ENCODE measurements at places on chromosomes 2 and 18. TPM values are rescaled to one million over a fixed set of nuclear protein-coding genes. Genes with fewer than 3 reads are reported as not detected.

- no peak overlapping the region for H3K4me3 ChIP-seq
- DNase-seq: no peak
- no peaks in the 10 kb centered on the region for H3K27me3 ChIP-seq
Observed at GRCh38 chr2:147433822-147434221, 411.0 kb upstream of the ACVR2A start.

DNA sequence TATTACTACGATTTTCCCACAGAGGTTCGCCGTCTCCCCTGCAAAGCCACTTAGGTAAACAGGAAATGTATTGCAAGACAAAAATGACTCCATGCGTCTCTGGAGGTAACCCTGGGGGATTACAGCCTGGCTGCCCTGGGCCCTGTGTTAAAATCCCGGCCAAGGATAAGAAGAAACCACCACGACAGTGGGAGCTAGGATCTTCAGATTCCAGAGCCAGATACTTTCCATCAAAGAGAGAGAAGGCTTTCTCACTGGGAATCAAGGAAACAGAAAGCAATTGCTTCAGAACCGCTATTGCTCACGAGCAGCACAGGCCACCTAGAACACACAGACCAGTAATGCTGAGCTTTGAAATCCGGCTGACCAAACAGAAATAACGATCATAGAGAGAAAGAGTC lies 97.9 kb upstream of the ZNF516 start:
- no peak overlapping the region for H3K27ac ChIP-seq
- no peaks in the 10 kb centered on the region for H3K36me3 ChIP-seq
- H3K4me1 ChIP-seq: peaks cover 15% of the 10 kb centered on the region
- DNase-seq: no peak

The G6PC2 gene
- total RNA-seq: 1.1 TPM

GRCh38 chr2:230830428-230830827 lies 34.3 kb upstream of the ITM2C start:
- no peak overlapping the region for H3K27ac ChIP-seq
- no peak for DNase-seq

DNA sequence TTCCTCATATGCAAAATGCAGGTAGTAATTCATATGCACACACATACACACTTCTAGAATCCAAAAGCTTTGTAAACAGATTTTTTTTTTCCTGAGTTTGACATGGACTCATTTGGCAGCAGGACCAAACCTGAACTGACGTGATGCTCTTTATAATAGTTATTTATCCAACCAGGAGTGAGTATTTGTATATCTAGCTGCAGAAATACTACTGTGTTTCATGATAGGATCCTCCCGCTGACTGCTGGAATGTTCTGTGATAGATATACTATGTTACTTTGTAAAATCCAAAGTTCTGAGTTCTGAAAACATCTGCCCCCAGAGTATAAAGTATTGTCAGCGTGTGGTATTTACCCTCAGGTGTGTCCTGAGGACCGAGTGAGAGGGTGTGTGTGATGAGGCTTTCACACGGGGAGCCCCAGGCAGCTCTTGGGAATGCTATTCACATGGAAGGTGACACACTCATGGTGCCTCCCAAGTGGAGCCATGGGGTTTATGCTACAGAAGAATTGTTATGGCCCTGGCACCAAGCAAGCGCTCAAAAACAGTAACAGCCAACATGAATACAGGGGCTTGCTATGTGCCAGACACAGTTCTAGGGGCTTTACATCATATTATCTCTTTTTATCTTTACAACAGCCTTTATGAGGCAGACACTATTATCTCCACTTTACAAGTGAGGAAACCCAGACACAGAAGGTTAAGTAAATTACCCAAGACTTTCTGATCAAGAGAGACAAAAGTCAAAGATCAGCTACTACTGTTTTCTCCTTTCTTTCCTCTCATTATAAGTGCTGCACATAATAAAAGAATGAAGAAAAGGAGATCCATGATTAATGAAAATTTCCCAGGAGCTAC lies 16.7 kb upstream of the TXNDC2 start:
- DNase-seq: no peak
- H3K27me3 ChIP-seq: no peaks in the 10 kb centered on the region

- no peak overlapping the region for H3K27ac ChIP-seq
- no peak for DNase-seq
- no peaks in the 10 kb centered on the region for H3K4me1 ChIP-seq
- H3K36me3 ChIP-seq: no peaks in the 10 kb centered on the region
- H3K27me3 ChIP-seq: no peaks in the 10 kb centered on the region
Observed at GRCh38 chr2:186749219-186749618, 55.4 kb downstream of the FAM171B start.

DNA sequence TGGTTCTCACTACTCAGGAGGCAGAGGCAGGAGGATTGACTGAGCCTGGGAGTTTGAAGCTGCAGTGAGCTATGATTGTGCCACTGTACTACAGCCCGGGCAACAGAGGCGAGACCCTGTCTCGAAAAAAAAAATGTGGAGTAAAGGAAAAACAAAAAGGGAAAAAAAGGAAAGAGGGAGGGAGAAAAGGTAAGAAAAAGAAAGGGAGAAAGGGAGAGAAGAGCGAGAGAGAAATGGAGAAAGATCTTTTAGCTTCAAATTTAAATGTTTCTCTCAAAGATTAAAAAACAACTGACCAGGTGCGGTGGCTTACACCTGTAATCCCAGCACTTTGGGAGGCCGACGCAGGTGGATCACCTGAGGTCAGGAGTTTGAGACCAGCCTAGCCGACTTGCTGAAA lies 7.9 kb upstream of the RNF138 start:
- no peak overlapping the region for H3K4me3 ChIP-seq
- no peaks in the 10 kb centered on the region for H3K27me3 ChIP-seq
- H3K36me3 ChIP-seq: no peaks in the 10 kb centered on the region

DNA sequence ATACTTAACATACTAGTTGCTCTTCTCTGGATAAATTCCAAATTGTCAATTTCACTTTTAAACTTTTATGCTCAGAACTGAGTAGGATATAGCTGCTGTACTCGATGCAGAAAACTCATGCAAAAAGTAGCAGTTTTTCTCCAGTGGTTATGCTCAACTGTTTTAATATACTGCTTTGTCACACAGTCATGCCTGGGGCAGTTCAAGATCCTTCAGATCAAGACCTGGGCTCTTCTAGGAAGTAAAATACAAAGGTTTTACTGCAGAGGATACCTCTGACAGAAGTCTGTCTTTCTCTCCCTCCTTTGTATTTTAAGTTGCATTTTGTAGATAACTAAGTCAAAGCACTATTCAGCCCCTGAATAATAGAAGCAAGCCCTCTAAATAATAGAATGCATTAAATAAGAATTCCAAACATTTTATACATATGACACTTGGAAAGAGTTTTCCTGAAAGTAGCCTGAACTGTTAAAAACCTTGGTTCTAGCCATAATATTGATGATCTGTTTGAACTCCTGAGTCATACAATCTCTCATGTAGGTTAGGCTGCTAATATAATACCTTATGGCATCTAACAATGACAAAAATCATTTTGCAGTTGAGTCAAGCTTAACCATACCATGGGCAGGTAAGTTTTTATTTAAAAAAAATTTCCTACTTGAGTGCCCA lies 183.3 kb upstream of the TRIB2 start:
- no peak overlapping the region for H3K4me3 ChIP-seq
- no peaks in the 10 kb centered on the region for H3K27me3 ChIP-seq
- H3K27ac ChIP-seq: no peak overlapping the region
- DNase-seq: no peak
- no peaks in the 10 kb centered on the region for H3K36me3 ChIP-seq
- no peaks in the 10 kb centered on the region for H3K4me1 ChIP-seq
